Posterior cingulate gyrus (tissue), 11 donors: ENCODE measurements at places on chromosomes 5 and 9.

DNA sequence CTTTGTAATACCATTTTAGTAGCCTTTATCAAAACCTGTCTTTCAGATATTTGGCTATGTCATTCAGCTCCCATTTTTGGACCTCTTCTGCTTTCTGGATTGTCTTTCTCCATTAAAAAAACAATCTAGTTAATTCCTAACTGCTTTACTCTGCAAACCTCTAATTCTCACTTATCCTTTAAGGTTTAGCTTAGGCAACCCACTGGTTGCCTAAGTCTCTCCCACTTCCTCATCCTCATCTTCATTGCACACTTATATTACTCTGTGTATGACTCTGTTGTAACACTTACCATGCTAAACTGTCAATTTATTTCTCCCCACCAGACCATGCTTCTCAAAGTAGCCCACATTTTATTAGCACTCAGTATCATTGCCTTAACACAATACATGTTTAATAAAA lies 205.0 kb upstream of the DMRTA1 start:
- no peak for DNase-seq

DNA sequence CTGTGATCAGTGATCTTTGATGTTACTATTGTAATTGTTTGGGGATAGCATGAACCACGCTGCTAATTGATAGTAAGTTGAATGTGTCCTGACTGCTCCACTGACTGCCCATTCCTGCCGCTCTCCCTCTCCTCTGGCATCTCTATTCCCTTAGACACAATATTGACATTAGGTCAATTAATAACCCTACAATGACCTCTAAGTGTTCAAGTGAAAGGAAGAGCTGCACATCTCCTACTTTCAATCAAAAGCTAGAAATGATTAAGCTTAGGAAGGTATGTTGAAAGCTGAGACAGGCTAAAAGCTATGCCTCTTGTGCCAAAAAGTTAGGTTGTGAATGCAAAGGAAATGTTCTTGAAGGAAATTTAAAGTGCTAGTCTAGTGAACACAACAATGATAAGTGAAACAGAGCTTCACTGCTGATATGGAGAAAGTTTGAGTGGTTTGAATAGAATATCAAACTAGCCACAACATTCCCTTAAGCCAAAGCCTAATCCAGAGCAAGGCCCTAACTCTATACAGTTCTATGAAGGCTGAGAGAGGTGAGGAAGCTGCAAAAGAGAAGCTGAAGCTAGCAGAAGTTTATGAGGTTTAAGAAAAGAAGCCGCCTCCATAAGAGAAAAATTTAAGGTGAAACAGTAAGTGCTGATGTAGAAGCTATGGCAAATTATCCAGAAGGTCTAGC lies 12.9 kb downstream of the CLINT1 start:
- no peak for DNase-seq

DNA sequence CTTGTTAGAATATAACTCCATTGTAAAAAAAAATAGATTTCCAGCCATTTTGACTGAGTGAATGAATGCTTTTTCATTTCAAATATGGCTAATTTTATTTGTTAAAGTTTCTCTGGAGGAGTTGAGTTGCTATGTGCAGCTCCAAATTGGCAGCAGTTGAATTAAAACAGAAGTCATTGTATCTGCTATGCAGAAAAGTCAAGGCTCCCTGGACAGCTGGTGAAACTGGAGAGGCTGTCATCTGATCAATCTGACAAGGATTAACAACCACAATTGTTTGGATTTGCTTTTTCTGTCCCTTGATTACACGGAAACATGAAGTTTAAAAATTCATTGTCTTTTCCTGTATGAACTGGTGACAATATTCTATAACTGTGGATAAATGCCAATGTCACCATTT lies 713.9 kb downstream of the EFNA5 start:
- DNase-seq, result no peak

DNA sequence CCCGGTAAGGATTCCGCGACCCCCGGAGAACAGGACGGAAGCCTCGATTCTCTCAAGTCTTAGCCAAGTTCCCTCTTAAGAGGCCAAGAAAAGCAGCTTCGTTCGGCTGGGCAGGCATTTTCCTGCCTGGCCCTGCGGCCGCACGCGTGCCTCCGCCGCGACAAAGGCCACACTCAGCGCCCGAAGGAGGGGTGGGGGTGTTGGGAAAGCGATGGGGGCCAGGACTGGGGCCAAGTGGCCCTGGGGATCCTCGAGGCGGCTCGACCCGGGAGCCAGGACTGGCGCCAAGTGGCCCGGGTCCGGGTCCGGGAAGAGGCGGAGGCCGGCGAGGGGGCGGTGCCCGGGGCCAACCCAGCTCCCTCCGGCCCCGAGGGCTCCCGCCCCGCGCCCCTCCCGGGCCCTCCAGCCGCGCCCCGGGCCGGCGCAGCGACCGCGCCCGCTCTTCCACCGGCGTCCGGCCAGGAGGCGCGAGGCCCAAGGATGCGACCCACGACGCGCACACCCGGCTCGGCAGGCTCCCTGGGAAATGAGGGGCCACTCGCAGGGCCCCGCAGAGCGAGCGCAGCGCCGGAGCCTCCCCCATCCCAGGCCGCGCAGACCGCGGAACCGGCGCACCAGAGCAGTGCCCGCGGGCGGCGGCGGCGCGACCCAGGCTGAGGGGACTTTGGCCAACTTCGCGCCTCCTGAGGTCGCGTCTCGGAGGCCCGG lies 756 bp downstream of the VAV2 start:
- no peak for DNase-seq

GRCh38 chr5:118405650-118406061 lies 582.7 kb downstream of the DTWD2 start:
- DNase-seq, result no peak

GRCh38 chr5:100970646-100971255 lies 67.7 kb upstream of the ST8SIA4 start:
- DNase-seq, result no peak

- no peak for DNase-seq
Measured at GRCh38 chr5:2783223-2783622, 31.7 kb upstream of the IRX2 start.
